A549 treated with GW870086 at 1 μM for 4 hours (cell line): ENCODE measurements at places on chromosomes 6 and 20. TPM values are rescaled to one million over a fixed set of nuclear protein-coding genes. Genes with fewer than 3 reads are reported as not detected.

DNPH1 gene
- 79.1 to 97.6 TPM (median 96.2 TPM) in 5 replicates for total RNA-seq

CST1 gene
- 0.44 to 2.1 TPM (median 1.2 TPM) in 5 replicates for total RNA-seq

AHCY gene
- 302 to 333 TPM (median 329 TPM) in 5 replicates for total RNA-seq

UBR2 gene
- 5.6 to 7.3 TPM (median 6.7 TPM) in 5 replicates for total RNA-seq

DST gene
- 50.0 to 56.7 TPM (median 54.7 TPM) in 5 replicates for total RNA-seq

HDAC2 gene
- 74.2 to 91.9 TPM (median 82.2 TPM) in 5 replicates for total RNA-seq

CD40 gene
- 3.3 to 5.7 TPM (median 4.6 TPM) in 5 replicates for total RNA-seq

SCUBE3 gene
- 0.02 to 0.07 TPM (median 0.06 TPM) in 5 replicates for total RNA-seq

CRIP3 gene
- 0.37 to 1.0 TPM (median 0.53 TPM) in 5 replicates for total RNA-seq

DUSP15 gene
- total RNA-seq: 0.66 to 1.6 TPM (median 1.0 TPM) in 5 replicates

SIRPD gene
- total RNA-seq: not detected in 5 replicates

GCNT2 gene
- 5.6 to 7.5 TPM (median 6.3 TPM) in 5 replicates for total RNA-seq

WTAP gene
- total RNA-seq: 59.1 to 73.0 TPM (median 67.8 TPM) in 5 replicates
